ENCODE measurements at places on chromosomes 3 and 15.

GRCh38 chr3:129502641-129503408 lies 25.6 kb upstream of the RHO start:
- DNase-seq = no peak

DNA sequence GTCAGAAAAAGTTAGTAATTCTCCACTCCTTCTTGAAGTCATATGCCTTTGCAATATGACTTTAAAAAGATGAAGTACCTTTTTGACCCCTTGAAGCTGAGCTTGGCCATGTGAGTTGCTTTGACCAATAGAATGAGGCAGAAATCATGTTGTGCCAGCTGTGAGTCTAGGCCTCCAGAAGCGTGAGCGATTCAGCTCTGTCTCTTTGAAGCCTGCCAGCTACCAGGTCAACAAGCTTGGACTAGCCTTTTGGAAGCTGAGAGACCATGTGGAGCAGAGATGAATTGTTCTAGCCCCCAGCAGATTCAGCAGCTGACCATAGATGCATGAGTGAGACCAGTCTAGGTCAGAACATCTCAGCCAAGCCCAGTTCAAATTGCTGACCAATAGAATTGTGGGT lies 69.8 kb upstream of the EOMES start:
- no peak for DNase-seq

GRCh38 chr3:152531717-152532116 lies 263.0 kb downstream of the MBNL1 start:
- DNase-seq = no peak

DNA sequence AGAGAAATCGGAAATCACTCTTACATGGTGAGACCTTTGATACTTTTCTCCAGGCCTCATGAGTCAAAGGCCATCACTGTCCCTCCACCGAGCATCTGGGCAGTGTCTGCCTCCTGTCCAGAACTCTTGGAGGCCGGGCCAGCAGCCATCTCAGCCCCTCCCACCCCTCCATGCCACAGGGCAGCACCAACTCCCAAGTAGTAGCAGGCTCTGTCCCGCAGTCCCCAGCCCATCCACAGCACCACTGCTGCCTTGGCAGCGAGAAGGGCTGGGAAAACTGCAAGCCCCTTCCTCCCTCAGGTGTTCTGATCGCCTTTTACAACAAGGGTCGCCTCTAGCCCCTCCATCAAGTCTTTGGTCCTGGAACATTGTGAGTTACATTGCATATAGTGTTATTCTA lies 5.5 kb downstream of the LYSMD4 start:
- no peak for DNase-seq

DNA sequence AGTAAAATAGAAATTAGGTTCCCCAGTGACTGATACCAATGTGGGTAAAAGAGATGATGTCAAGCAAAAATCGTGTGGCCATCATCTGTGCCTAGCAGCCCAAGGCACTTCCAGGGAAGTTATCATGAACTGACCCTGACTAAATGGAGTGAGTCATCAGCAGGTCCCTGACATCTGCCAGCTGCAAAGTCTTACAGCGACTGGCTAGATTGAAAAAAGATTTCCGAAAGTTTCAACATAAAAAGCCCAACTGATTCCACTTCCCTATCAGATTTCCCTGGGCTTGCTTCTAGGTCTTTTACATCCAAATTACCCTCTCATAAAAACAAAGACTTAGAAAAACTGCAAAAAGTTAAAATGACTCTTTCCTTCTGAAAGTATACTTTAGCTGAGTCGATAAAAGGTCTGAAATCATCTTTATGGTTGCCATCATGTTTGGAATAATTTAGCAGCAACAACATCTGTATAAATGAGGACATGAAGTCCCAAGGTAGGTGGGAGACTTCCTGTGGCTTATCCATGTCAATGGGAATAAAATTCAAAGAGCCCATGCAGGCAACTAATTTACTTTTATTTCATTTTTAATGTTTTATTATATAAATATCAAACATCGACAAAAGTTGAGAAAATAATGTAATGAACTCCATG lies 342.8 kb downstream of the ERC2 start:
- no peak for DNase-seq

DNA sequence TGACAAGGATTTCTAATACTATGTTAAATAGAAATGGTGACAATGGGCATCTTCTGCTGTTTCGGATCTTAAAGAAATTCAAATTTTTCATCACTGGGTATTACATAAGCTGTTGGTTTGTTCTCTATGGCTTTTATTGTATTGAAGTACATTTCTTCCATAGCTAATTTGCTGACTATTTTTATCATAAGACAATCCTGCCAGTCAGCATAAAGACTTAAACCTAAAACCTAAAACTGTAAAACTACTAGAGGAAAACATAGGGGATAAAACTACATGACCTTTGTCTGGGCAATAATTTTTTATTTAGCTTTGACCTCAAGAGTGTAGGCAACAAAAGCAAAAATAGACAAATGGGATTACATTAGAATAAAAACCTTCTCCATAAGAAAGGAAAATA lies 1017.4 kb downstream of the SI start:
- no peak for DNase-seq

DNA sequence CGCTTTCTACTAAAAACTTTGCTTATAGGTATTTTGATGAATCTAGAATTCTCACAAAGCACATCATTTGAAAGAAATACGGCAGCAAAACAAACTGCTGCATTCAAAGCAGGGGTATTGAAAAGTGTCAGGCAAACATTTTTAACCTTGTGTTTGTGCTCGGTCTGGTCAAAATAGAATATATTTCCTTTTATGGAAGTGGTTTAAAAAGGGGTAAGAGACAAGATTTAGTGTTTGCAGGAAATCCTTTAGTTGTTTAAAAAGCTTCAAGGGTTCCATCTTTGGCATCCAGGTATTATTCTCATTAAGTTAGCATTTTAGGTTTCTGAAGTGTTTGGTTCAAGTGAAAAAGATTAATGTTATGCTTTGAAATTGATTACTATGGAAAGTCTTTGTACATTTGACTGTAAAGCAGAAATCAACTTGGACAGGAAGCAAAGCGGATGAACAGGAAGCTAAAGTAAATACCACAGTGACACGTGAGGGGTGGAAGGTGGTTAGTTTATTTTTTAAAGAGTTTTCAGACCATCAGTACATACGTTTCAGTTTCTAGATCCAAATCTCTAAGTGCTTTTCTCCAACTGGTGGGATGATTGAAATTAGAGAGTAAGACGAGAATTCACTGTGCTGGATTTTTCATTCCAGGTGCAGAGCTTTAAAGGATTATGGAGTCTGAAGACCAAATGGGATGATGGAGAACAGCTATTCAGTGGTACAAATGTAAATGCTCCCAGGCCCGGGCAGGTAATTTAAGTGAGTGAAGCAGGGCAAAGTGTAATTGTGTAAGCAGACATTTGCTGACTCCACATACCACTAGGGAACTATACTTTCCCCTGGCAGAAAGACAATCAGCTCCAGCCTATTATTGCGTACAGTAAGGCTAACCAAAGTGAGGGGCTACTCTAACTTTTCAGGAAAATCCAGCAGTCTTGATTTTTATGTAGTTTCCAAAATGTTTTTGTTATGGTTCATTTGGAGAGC lies 341.8 kb upstream of the TBL1XR1 start:
- DNase-seq = no peak

- DNase-seq = peak; percentile 70
These were observed 383.1 kb upstream of the TPRG1 start for GRCh38 chr3:188788621-188789081.

DNA sequence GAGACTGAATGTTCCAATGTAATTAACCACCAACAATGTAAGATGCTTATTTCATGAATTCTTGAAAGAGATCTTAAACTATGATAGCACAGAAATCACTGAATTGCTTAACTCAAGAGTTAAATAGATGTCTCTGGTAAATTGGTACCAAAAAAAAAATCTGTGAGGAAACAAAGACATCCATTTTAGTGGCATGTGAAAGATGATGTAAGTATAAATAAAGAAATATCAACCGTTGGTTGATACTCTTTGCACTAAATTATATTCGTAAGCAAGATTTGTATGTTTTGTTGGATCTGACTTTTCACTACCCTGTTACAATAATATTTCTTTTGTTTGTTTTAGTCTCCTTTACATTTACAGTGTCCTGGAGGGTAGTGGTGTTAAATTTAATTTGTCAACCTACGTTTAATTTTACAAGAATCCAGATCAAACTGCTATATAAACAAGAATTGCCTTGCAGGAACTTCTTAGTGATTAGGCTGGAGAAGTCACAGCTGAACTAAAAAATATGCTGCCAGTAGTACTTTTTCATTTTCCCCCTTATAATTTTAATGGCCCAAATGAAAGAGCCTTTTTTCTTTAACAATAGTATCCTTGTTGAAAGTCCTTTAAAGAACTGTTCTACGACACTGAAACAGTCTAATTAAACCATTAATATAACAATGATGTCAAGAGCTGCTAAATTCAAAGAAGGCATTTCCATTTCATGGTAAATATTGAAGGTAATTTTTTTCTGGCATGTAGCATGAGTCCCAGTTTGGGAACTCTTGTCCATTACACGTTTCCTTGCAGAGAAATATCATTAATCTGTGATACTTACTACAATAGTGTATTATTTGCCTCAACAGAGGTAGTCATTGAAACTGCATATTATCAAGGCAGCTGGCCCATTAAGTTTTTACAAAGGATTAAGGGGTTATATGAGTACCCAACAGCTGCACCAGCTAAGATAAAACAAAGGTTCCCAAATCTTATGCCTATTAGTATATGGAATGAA lies 109.6 kb upstream of the PHLDB2 start:
- DNase-seq = no peak

GRCh38 chr3:11641316-11641682 lies 2.4 kb downstream of the VGLL4 start:
- DNase-seq = no peak

DNA sequence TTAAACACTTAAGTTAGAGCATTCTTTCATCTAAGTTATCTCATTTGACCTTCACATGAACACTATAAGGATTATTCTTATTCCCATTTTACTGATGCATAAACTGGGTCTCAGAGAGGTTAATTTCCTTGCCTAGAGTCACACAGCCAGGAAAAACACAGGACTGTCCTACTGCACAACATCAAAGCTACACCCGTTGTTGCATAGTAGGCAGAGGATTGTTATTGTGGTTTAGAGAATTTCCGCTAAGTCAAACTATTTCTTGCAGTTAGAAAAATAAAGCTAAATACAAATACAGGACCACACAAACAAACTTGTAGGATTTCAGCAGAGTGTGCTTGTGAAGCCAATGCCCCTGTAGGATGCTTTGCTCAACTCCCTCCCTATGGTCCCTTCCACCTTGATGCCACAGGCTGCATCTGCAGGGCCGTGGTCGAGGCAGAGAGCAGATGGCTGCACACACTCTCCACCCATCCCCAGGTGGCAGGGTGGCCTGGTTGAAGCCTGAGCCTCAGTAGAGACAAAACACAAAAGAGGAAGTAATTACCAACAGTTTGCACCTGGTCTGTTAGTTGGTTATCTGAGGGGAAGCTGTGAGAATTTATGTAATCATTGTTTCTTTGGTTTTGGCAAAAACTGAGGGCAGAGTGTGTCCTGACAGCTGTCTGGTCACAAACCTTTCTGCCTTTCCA lies 41.1 kb upstream of the SKOR1 start:
- no peak for DNase-seq

GRCh38 chr15:50354838-50355618 lies at the start of gene GABPB1:
GABPB1 (minus strand) TSS chr15:50355198; CDS start chr15:50309798, 45,400 bp downstream.
- DNase-seq = peak; percentile 79

DNA sequence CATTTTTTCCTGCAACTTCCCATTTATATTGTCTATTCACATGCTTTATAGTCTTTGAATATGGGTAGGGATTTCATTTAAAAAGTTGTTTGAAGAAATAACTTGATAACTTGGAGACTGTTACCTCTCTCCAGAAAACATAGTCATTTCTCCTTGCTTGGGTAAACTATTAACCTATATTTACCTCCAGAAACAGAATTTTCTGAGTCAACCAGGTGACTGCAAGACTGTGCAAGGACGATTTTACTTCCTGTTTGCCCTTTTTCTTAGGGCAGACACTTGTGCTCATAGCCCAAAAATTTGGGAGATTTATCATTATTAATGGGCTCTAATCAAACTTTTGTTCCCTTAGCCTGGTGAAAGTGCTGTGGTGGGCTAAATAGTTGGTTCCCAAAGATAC lies 14.3 kb upstream of the MOBP start:
- no peak for DNase-seq

- DNase-seq = peak; percentile 6
These were observed 526 bp downstream of the GPD1L start for GRCh38 chr3:32106929-32107362.

DNA sequence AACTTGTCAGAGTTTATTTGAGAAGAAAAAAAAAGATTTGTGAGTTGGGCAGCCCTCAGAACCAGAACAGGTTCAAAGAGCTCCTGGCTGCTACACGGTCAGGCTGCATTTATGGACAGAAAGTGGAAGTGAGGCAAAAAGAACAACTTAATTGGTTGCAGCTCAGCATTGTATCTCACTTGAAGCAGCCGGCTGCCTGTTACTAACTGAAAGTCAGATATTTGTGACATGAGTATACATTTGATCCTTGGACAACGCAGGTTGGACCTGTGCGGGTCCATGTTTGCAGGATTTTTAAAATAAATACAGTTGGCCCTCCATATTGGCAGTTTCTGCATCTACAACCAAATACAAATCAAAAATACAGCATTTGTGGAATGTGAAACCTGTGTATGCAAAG lies 7.5 kb upstream of the ALDH1L1 start:
- DNase-seq = no peak

- DNase-seq = no peak
These were observed 18.2 kb upstream of the PRR23E start for GRCh38 chr3:127174715-127175140.

- no peak for DNase-seq
These were observed 281.3 kb downstream of the UBE2E2 start for GRCh38 chr3:23484386-23484785.

DNA sequence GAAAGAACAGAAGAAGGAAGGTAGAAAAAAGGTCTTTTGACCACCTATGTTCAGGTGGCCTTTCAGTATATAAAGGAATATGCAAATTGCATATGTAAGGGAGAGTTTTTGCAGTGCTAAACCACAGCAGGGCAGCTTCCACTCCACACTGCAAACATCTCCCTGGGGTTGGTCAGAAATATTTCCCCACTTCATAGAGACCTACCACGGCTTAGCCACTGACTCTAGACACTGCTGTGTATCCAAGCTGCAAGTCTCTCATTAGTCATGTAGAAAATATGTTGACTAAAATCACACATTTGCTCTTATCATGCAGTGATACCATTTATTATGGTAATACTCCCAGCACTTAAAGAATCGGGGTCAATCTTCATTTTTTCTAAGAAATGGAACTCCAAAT lies 214.9 kb upstream of the NR2F2 start:
- DNase-seq = no peak

GRCh38 chr15:80856809-80857377 lies 77.7 kb downstream of the CEMIP start:
- DNase-seq = no peak

DNA sequence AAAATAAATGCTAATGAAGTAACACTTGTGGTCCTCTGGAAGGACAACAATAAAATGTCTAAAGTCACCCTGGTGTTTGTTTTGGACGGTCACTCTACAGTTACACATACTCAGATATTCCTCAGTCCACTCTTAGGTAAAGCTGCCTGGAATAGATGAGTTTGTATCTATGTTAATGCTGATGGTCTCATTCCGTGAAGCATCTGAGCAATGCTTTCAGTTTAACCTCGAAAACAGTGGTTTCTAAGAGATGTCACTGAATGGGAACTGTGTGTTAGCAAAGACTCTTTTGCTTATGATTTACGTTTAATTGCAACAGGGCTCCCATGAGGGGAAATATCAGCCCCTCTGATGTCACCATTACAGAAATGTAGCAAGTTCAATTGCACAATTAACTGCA lies 49.1 kb downstream of the FBN1 start:
- no peak for DNase-seq

- no peak for DNase-seq
These were observed 8.8 kb downstream of the GNL3 start for GRCh38 chr3:52694528-52695189.

GRCh38 chr3:181722766-181723425 lies 11.2 kb downstream of the SOX2 start:
- no peak for DNase-seq
